Esophagus muscularis mucosa (tissue), 4 donors: ENCODE measurements at places on chromosomes 1 and 21.

GRCh38 chr1:218080863-218081262 lies 204.2 kb upstream of the RRP15 start:
- no peak overlapping the region for H3K4me3 ChIP-seq
- H3K27me3 ChIP-seq, result no peaks in the 10 kb centered on the region
- no peaks in the 10 kb centered on the region for H3K4me1 ChIP-seq
- no peaks in the 10 kb centered on the region for H3K36me3 ChIP-seq
- no peak overlapping the region for H3K27ac ChIP-seq
- DNase-seq, result no peak

DNA sequence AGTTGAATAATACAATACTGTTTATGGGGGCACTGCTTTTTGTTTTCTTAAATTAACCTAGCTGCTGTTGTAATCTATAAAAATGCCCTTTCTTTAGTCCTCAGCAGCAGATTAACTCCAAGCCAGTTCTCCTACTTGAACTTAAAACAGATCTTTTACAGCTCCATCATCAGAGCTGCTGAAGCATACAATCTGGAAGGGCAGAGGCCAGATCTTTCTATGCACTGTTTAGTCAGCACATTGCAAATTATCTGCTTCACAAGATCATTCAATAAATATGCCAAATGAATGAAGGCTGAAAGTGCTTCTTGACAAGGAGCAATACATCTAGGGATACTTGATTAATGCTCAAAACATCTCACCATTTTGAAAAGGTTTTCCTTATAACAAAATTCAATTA lies 115.8 kb downstream of the PLPPR5 start:
- H3K27me3 ChIP-seq, result no peaks in the 10 kb centered on the region
- no peak overlapping the region for H3K27ac ChIP-seq
- no peaks in the 10 kb centered on the region for H3K36me3 ChIP-seq
- no peak for DNase-seq
- no peak overlapping the region for H3K4me3 ChIP-seq

GRCh38 chr1:244788493-244789275 lies 46.8 kb upstream of the COX20 start:
- H3K27ac ChIP-seq, result no peak overlapping the region
- H3K4me3 ChIP-seq, result no peak overlapping the region
- no peak for DNase-seq
- H3K4me1 ChIP-seq, result no peaks in the 10 kb centered on the region
- no peaks in the 10 kb centered on the region for H3K36me3 ChIP-seq
- H3K27me3 ChIP-seq, result no peaks in the 10 kb centered on the region

GRCh38 chr1:168114845-168115244 lies 21.9 kb downstream of the GPR161 start:
- no peaks in the 10 kb centered on the region for H3K36me3 ChIP-seq
- H3K27me3 ChIP-seq, result no peaks in the 10 kb centered on the region
- DNase-seq, result no peak
- no peak overlapping the region for H3K27ac ChIP-seq
- no peaks in the 10 kb centered on the region for H3K4me1 ChIP-seq
